Activated CD8-positive, alpha-beta memory T cell treated with anti-CD3 and anti-CD28 coated beads, Interleukin-2, amount 10 ng/mL, durations not matched to agents 7 days and 5 days (primary cell): ENCODE measurements at places on chromosomes 3 and 15. TPM values are rescaled to one million over a fixed set of nuclear protein-coding genes. Genes with fewer than 3 reads are reported as not detected.

- DNase-seq = no peak
Observed at GRCh38 chr3:63051920-63052319, 176.7 kb upstream of the CADPS start.

DNA sequence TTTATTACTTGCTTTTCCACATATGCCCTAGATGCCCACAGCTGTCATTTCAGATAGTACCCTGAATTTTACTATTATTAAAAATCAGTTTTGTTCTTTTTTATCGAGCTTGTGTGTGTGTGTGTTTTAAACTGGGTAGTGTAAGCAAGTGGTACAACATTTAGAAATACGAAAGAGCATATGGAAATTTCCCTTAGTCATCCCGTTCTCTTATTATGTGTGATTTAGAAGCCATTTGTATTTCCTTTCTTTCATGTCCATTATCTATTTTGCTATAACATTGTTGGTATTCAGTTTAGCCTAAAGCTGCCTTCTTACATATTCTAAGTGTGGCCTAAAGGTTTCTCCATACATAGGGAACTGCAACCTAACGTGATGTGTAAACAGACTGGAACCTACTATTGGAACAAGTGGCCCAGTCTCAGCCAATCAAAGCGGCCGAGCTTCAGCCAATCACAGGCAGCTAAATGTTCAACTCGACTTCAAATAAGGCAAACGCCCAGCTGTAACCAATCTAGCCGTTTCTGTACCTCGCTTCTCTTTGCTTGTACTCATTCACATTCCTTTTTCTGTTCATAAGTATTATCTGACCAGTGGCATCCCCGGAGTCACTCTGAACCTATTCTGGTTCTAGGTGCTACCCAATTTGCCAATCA is 14.7 kb upstream of the SYN2 start:
- DNase-seq = no peak

The TNNC1 gene
- total RNA-seq = 2.6 TPM

The STXBP5L gene
- not detected for total RNA-seq

The RBMS3 gene
- 0.15 TPM for total RNA-seq

The UACA gene
- 0.61 TPM for total RNA-seq

- no peak for DNase-seq
Observed at GRCh38 chr3:169822540-169822939, 9.8 kb upstream of the LRRC34 start.

- DNase-seq = no peak
Observed at GRCh38 chr15:41494922-41495735, 1.5 kb downstream of the ITPKA start.

GRCh38 chr15:52511084-52511483 is 17.6 kb downstream of the MYO5A start:
- no peak for DNase-seq

- DNase-seq = no peak
Observed at GRCh38 chr3:178714925-178715832, 178.9 kb downstream of the KCNMB2 start.

The TNFAIP8L3 gene
- not detected for total RNA-seq

- DNase-seq = no peak
Observed at GRCh38 chr3:195117978-195118581, 152.9 kb downstream of the XXYLT1 start.

DNA sequence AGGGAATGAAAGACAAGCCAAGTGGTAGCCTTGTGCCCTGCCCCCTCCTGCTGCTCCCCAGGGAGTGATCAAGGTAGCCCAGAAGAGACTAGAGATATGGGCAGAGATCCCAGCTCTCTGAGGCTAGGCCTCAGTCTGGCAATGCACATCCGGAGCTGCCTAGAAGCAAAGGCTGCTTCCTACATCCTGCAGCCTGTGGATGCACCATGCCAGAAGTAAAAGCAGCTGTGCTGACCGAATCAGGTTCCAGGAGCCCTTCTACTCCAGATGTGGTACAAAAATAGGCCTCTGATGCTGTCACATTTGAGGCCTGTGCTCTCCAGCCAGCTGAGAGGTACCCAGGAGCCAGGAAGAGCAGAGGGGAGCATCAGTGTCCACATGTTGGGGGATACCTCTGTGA is 16.0 kb downstream of the TRAIP start:
- DNase-seq = no peak

The CPN2 gene
- total RNA-seq = not detected

DNA sequence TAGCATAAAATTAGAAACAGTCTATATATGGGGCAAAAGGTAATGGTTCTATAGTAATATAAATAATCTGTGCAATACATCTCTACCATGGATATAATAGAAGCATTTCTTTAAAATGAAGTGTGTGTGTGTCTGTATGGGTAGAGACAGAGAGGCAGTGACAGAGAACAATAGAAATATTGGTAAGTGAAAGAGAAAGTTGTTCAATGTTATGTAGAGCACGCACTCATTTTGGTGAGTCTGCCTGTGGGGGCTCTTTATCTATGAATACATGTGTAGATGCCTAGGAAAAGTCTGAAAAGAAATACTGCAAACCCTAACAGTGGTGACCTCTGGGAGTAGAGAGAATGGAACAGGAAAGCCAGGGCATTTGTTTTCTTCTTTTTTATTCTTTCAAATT is 182.6 kb downstream of the STAC start:
- DNase-seq = no peak

GRCh38 chr15:45612790-45613415 is 21.9 kb upstream of the SQOR start:
- no peak for DNase-seq

DNA sequence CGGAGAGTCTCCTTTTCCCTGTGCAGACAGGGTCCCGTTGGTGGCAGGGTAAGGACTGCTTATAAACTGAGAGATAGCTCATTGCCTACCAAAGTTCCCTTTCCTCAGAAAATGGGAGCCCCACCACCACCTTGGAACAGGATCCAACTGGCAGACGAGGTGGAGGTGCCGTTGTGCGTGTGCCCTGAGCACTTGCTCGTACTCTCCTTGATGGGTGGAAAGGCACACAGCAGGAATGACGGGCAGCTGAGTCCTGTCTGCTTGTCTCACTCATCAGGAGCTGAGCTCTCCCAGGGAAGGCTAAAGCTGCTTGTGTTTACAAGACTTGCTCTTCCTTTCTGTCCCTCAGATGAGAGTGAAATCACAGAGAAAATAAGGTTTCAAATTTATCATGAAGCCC is 60.7 kb downstream of the B3GNT5 start:
- DNase-seq = no peak

GRCh38 chr3:187850258-187850921 is 105.1 kb upstream of the BCL6 start:
- DNase-seq = no peak

DNA sequence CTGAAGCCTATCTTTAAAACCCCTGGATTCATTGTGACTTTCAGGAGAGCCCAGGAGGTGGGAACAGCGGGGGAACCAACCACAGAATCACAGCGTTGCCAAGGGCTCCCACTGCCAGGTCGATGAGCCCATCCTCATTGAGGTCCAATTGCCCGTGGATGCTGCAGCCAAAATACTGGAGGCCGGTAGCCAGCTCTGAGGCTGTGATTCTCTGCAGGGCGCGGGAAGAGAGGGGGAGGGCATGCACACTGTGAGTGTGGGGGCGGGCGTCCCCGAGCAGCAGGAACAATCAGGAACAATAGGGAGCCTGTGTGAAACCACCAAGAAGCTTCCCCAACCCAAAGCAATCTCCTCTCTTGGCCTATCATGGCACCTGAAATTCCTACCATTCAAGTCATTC is 53.4 kb downstream of the FEM1B start:
- DNase-seq = no peak

DNA sequence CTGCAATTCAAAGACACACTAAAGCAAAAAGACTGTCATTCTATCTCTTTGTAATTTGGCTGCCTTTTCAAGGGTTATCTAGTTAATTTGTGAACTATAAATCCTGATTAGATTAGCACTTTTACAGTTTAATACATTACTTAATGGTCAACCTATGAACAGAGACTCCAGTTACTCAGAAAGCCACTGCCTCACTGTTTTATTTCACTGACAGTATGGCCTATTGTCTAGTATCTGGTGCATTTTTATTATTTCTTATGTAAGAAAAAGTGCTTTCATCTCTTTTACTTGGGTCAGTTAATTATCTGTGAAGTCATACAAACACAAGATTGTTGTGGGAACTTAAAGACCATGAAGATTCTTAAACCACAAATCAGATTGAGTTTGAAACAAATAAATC is 133.8 kb downstream of the ZBBX start:
- no peak for DNase-seq

The SATB1 gene
- total RNA-seq = 164 TPM

GRCh38 chr3:46559091-46559704 is 6.9 kb downstream of the LRRC2 start:
- DNase-seq = peak; percentile 15

- no peak for DNase-seq
Observed at GRCh38 chr3:72071624-72072023, 286.7 kb upstream of the PROK2 start.

GRCh38 chr3:73327052-73327451 is 265.6 kb downstream of the EBLN2 start:
- DNase-seq = no peak

DNA sequence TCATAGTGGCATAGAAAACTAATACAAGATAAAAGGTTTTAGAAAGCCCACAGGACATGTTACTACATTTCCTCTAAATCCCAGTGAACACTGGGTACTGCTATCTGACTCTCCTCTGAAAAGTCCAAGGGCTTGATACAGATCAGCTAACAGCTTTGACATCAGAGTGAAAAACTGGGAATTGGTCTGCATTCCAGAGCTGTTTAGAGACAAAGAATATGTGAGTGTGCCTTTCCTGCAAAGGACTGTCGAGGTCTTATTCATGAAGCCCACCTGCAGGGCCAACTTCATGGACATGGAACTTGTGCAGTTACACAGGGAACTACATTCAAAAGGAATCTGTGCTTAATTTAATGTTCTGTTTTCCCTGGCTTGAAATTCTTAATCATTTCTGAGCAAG is 5.2 kb upstream of the TMCO5A start:
- no peak for DNase-seq

GRCh38 chr15:76802411-76802810 is 102.7 kb downstream of the SCAPER start:
- DNase-seq = no peak

The PPIB gene
- total RNA-seq = 386 TPM

GRCh38 chr3:138043266-138044029 is 33.5 kb downstream of the CLDN18 start:
- no peak for DNase-seq

The LRRN1 gene
- 0.21 TPM for total RNA-seq

GRCh38 chr3:24595796-24596195 is 101.1 kb upstream of the THRB start:
- DNase-seq = no peak

The SLC28A1 gene
- not detected for total RNA-seq

DNA sequence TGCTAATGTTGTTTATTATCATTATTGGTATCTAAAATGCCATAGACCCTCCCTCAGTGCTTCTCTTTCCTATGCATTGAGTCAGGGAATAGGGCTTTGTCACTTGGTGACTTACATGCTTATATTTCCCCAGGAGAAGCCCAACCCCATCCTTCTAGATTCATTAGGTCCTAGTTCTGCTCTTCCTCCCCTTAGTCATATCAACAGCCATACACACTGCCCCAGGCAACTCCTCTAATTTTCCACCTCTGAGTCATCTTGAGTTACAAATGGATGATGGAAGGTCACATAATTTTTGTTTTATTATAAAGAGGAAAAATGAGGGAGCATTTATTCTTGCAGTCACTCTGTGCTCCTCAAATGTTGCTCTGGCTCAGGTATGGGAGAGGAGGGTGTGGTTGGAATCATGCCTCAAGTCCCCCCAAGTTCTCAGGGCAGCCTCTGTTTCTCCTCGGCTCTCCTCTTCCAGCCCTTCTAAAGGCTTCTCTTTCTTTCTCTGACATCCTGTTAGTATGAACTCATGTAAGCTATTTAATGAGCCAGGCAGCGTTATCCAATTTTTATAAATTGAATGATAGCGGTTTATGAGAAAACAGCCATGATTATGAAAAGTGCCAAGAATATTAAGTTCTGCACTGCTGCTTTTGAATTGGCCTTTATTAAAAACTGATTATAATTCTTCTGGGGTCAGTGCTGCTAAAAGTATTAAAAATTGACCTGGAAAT is 45.6 kb upstream of the FSTL1 start:
- no peak for DNase-seq

GRCh38 chr3:115667738-115668065 is 44.4 kb downstream of the GAP43 start:
- no peak for DNase-seq

- no peak for DNase-seq
Observed at GRCh38 chr15:25971053-25971452, 107.9 kb upstream of the ATP10A start.

DNA sequence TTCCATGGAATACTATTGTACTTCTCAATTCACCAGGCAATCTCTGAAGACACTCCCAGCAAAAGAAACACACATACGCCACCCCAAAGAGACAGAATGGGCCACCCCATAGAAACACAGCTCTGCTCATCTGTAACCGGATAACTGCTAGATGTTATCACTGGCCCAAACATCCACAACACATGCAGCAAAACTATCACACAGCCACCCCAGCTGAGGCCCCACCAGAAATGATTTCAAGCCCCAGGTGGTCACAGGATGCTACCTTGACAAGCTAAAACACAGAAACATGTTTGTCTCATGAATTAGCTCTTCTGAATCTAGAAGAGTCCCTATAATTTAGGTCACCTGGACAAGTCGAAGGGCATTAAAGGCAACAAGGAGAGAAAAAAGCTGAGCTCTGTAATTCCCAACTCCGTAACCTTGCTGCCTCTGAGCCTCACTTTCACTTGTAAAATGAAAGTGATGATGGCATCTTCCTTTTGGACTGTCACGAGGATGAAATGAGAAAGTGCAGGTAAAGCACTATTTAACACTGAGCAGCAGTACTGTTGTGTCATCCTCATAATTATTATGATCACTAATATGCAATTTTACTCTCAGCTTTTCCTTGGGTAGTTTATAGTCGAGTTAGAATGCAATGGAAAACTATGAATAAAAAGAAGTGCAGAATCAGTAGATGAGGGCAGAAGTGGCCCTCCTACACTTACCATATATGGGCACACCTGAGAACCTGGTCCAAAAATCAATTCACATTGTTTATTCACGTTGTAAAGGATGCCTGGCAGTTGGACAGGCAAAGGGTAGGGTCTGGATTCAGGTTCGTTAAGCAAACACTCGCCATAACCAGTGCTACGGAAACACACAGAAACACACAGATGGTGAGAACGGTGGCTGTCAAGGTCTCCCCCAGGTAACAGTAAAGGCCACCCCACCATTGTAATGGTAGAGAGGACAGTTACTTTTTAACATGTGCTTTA is 38.6 kb downstream of the ADAMTS9 start:
- DNase-seq = no peak

The UPK1B gene
- not detected for total RNA-seq

- DNase-seq = no peak
Observed at GRCh38 chr15:48641416-48641815, 4.1 kb downstream of the FBN1 start.

DNA sequence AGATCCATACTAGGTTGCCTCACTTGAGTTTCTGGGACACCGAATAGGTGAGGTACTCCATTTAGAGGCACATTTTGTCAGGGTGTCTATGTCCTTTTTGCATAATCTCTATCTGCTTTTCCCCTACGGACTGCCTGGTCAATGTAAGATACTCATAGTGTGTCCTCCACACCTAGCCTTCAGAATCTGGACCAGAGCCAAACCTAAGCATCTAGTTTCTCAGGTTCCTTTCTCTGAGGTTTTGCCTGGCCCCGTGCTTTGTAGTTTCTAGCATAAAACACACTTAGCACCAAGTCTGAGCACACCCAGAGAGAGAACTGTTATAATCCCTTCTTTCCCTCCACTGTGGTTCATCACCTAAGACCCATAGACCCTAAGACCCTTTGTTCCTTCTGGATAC is 105.9 kb upstream of the MLF1 start:
- DNase-seq = no peak
